AML-193 (cell line): ENCODE measurements at places on chromosomes 5 and 9.

GRCh38 chr5:145912019-145912418 lies 24.4 kb upstream of the SH3RF2 start:
- DNase-seq = no peak

DNA sequence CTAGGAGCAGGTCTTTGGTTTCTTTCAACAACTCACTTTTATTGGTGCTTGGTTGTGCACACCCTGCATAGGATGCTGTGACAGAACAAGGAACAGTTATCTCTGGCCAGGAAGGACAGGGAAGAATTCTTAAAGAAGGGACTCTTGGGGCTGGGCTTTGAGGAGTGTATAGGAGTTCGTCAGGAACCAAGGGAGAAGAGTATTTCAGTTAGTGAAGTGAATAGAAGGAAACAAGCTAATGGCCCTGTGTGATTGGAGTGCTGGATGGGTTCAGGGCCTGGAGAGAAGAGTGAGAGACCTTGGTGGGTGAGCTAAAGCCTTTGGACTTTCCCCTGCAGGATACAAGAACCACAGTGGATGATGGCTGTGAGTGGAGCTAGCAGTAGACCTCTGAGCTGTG lies 32.2 kb downstream of the DAB2IP start:
- DNase-seq = no peak

GRCh38 chr9:97039514-97039860 lies 545 bp upstream of the CTSV start:
- DNase-seq = no peak

- no peak for DNase-seq
Measured at GRCh38 chr9:88230612-88231011, 92.3 kb upstream of the SPATA31C2 start.

GRCh38 chr9:7790022-7790818 lies 9.4 kb downstream of the DMAC1 start:
- no peak for DNase-seq

DNA sequence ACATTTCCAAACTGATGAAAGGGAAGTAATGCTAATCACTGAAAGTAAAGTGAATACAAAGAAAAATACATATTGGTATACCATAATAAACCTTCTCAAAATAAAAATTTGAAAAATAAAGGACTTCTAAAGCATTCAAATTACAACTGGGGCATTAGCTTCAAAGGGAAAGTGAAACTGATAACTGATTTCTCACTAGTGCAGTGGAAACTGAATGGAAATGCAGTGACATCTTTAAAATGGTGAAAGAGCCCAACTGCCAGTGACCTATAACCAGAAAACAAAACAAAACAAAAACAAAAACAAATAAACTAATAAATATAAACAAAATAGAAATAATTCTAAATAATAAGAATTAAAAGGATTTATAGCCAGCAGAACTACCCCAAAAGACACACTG lies 297.5 kb upstream of the GRIN3A start:
- no peak for DNase-seq

GRCh38 chr5:119382169-119382568 lies 26.4 kb downstream of the TNFAIP8 start:
- DNase-seq = no peak

DNA sequence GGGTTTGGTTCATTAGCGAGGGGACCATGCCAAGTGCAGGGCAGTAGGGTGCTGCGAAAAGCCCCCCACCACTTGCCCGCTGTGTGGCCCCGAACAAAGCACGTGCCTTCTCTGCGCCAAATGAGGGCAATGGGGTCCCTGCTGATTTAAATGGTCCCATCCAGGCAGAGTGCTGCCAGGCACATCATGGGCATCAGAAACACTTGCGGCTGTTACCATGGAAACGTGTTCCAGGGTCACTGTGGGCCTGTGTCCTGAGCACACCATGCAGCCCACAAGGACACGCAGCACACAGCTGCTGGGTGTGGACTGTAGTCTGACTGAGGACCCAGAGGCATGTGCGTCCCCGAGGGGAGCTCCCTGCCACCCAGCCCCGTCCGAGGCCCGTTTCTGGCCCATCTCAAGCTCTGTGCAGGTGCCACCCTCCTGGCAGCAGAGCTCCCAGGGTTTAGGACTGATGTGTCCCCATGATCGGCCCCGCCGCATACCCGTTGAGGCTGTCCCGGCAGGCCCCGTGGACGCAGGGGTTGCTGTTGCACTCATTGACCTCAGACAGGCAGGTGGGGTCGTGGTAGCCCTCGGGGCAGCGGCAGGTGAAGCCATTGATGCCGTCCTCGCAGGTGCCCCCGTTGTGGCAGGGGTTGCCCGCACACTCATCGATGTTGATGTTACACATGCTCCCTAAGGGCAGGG lies 31.3 kb upstream of the SEC16A start:
- no peak for DNase-seq

DNA sequence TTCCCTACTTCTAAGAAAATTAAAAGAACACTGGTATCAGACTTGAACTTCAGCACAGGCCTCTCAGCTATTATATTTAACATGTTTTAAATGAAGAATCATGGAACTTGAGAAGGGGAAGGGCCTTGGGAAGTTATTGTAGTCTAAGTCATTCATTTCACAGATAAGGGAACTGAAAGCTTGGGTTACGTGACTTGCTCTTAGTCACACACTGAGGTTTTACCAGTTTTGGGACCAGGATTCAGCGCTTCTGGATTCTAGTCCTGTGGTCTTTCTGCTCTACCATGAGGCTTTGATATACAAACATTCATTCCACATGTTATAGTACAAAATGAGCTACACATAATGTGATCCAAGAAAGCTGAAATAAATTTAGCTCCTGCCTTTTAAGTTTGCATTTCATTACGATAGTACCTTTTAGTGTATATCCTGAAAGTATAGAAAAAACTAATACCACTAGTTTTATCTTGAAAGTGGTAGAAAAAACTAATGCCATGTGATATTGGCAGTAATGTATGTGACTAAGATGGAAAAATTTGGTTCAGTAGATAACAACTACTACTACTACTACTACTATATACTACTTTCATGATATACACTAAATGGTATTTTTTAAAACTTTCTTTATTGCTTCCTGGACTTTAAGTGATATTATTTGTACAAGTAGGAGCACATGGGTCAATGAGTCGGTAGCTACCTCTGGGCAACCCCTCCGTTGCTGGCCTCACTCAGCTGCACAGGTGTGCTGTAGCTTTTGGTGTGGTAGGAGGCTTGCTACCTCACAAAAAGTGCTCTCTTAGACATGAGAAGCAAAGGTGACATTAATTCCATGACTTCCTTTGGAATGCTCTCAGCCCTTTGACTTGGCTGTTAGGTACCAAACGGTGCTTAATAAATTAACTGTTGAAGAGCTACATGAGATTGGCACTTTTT lies 40.7 kb downstream of the F2RL2 start:
- no peak for DNase-seq

DNA sequence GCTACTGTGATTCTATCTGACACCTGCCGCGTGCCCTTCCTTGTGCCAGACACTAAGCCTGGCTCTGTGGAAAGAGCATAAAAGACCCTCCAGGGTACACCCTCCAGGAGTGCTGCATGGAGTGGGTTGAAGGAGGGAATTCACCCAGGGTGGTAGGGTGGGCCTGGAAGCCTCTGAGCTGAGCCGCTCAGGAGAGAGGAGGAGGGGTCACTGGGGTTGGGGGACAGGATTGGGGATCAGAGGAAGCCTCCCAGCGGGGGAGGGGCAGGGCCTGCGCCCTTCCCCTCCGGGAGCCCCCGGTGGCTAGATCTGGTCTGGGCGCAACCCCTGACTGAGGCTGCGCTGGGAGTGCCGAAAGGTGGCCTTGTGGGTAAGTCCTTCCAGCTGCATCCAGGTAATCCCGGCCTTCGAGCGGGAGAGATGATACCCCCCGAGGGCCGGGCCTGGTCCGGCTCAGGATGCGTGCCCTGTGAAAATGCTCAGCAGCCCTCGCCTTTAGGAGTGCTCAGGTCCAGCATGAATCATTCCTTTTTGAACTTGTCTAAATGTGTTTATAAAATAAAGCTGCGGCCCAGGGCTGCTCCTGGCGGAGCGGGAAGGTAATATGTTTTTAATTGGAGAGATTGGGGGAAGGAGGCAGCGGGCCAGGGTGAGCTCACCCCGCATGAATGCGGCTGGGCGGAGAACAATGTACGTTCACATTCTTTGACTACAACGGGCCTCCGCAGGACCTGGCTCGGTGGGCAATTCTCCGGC lies 118.1 kb upstream of the SMIM23 start:
- no peak for DNase-seq

GRCh38 chr9:135480071-135480939 lies 723 bp downstream of the PPP1R26 start:
- DNase-seq = no peak

DNA sequence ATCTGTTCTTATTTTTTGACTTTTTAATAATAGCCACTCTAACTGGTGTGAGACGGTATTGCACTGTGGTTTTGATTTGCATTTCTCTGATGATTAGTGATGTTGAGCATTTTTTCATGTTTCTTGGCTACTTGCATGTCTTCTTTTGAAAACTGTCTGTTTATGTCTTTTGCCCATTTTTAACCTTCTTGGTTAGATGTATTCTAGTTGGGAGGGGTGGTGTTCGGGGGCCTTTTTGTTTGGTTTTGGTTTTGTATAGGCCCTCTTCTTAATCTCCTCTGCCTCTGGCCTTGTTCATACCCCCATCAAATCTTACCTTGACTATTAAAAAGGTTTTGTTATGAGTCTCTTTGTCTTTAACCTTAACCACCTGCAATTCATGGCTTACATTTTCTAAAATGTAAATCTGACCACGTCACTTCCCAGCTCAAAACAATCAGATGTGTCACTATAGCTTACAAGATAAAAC lies 107.8 kb upstream of the NR4A3 start:
- DNase-seq = no peak

- DNase-seq = no peak
Measured at GRCh38 chr5:156221816-156222215, 105.1 kb upstream of the SGCD start.

GRCh38 chr5:61933787-61934626 lies 372.0 kb upstream of the KIF2A start:
- DNase-seq = peak; percentile 25

GRCh38 chr5:92370032-92370431 lies 986.9 kb upstream of the ARRDC3 start:
- no peak for DNase-seq

GRCh38 chr9:132404228-132404881 lies 2.3 kb downstream of the TTF1 start:
- DNase-seq = peak; percentile 22

DNA sequence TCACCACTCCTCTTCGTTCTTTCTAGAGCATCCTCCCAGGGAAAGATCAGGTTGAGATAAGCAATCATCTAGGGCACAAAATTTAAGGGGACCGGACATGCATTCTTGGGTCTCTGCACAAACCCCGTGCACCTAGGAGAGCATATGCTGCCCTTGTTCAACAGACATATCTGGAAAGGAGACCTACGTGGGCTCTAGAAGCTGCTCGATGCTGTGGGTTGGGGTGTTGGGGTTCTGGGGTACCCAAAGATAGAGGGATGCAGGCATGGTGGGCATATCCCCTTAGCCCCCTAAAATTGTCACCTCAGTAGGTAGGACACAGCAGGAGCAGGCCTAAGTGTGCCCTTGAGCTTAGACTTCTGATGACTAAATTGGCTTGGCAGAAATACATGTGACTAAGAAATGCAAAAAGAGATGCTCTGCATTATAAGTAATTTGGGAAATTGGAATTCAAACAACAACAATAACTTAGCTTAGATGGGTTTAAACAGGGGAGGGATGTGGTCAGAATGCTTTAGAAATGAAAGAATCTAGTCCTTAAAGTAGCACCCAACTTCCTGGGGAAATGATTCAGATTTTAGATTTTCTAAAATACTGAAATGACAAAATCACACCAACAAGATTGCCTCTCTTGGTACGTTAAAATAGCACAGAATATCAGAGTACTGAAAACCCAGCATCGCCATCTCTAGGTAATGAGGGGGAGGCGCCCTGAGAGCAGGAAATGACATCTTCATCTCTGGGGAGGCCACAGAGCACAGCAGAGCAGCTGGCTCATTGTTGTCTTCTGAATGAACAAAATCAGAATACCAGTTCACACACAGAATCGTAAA lies 172.3 kb downstream of the GNA14 start:
- no peak for DNase-seq

GRCh38 chr5:24005384-24005783 lies 498.0 kb downstream of the PRDM9 start:
- DNase-seq = peak; percentile 2

DNA sequence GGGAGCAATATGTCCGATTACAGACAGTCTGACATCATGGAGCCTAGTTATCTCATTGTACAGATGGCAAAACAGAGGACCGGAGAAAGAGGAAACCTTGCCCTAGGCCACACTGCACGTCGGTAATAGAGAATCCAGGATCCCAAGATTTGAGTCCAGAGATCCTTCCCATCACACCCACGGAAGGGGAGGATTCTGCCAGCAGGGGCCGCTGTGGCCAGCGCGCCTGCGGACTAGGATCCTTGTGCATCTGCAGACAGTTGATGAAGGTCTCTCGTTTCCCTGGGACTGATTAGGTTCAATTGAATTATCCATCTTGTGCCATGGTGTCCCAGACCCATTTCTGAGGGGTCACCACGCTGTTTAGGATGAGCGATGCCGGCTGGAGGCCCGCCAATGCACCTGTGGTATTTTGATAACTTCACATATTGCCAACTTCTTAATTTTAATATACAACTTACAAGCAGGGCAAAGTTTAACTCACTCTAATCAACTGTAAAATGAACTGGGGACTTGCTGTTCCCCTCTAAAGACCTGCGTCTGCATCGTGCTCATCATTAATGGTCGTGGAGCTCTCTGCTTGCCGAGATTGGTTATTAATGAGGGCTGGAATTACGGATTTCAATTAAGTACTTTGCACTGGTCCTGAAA lies 592.7 kb upstream of the BRINP1 start:
- no peak for DNase-seq

DNA sequence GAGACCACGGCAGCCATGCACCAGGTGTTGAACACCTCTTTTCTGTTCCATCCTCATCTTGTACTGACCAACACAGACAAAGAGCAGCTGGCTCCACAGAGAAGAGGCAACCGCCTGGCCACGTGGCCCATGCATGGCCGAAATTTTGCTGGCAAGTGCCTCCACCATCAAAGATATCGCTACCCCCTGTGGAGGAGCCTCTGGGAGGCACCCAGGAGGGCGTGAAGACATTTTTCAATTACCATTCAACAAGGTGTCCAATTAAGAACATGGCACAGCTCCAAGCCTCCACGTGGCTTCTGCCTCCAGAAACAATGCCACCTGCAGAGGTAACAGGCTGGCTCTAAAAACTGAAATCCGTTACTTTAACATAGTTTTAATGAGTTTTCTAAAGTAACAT lies 54.4 kb upstream of the CKS2 start:
- DNase-seq = no peak

GRCh38 chr5:178461004-178461730 lies 129.0 kb downstream of the COL23A1 start:
- peak; percentile 46 for DNase-seq

DNA sequence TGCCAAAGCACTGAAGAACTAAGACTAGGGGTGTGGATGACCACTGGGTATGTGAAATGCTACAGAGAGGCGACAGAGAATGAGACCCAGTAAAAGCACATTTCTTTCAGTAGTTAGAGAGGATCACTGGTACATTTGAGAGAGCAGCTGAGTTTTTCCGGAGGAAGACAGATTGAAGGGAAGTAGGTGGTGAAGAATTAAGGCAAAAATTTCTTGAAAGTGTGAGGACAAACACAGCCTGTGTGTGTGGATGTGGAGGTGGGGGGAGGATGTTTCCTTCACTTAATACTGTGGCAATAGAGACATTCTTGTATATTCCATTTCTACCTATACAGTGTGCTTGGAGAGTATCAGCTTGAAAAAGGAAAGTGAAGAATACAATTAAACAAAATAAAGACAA lies 871.2 kb upstream of the DMAC1 start:
- DNase-seq = no peak

GRCh38 chr5:159359408-159359807 lies 29.1 kb upstream of the IL12B start:
- DNase-seq = peak; percentile 84
